CD4-positive, CD25-positive, alpha-beta regulatory T cell (primary cell): ENCODE measurements at places on chromosomes 1 and 21.

- DNase-seq = no peak
These were observed 11.0 kb upstream of the NAV1 start for GRCh38 chr1:201527879-201528278.

DNA sequence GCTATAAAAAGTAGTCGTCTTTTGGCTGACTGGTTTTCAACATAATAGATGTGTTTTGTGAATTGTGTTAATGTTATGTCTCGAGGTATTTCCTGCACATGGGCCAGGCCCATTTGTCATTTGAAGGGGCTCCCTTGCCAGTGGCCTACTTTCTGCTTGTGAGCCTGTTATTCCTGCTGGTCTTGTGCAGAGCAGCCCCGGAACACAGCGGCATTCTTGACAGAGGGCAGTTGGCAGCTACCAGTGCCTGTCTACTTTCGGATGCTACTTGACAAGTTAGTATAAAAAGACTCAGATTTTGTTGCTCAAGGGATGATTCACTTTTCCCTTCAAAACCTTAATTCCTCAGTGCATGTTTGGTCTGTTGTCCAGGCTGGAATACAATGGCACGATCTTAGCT is 28.5 kb downstream of the PGM1 start:
- DNase-seq = no peak

DNA sequence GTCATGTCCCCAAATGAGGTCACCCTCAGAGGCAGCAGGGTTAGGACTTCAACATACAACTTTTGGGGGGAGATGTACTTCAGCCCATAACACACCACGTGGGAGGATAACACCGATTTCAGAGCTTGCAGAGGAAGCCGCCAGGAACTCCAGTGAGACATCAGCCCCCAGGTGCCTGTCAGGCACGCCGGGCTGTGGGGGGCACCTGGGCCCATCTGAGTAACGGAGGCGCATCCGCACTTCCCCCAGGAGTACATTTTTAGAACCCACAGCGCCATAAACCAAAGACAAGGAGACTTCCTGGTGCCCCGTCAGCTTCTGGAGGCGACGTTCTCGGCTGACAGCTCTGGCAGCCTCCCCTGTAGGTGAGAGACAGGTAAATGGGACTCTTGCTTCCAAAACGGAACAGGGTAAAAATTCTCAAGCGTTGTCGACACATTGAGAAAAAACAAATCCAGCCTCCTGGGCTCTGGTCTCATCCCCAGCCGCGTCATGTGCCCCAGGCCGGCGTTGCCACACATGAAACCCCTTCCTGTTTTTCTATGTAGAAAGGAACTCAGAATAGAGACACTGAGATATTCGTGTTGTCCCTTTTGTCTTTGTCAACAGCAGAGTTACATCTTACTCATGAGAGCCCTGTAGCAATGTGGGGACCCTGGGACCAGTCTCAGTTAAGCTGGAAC is 93.3 kb downstream of the PDE9A start:
- peak; percentile 72 for DNase-seq

GRCh38 chr1:84110629-84111028 is 33.4 kb upstream of the PRKACB start:
- no peak for DNase-seq
